ENCODE measurements at places on chromosomes 6 and 20. TPM values are rescaled to one million over a fixed set of nuclear protein-coding genes. Genes with fewer than 3 reads are reported as not detected.

GRCh38 chr20:24316731-24317130 lies 152.7 kb upstream of the SYNDIG1 start:
- no peak for DNase-seq

DNA sequence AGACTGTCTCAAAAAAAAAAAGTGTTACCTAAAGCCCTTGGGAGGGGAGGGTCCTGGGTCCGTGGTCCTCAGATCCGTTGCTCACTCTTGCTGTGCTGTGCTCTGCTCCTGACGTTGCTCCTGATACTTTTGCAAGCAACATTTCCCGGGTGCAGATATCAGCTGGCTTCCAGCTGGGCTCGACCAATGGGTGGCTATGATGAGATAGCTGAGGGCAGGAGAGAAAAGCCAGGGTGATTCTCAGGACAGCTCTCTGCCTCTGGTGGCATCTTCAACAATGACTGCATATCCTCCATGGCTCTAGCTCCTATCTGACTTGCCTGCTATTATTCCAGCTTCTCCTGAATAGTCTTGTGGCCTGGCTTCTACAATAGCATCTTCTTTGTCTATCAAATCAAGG lies 134.5 kb downstream of the RPS12 start:
- no peak for DNase-seq

DNA sequence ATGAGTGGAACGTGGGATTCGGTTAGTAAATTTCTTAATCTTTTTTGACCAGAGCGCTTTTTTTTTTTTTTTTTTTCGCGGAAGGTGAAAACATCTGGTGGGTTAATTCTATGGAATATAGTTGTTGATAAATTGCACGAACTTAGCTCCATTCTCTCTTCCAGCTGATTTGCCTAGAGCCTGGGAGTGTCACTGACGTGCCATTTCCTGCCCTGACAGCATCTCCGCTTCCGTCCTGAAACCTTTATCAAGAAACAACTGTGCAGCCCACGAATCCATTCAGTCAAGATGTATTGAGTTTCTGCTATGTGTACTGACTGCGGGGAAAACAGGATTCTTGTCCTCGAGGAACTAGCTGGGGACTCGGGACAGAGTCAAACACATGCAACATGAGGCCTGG lies 59.5 kb upstream of the TGM3 start:
- DNase-seq, result no peak

DNA sequence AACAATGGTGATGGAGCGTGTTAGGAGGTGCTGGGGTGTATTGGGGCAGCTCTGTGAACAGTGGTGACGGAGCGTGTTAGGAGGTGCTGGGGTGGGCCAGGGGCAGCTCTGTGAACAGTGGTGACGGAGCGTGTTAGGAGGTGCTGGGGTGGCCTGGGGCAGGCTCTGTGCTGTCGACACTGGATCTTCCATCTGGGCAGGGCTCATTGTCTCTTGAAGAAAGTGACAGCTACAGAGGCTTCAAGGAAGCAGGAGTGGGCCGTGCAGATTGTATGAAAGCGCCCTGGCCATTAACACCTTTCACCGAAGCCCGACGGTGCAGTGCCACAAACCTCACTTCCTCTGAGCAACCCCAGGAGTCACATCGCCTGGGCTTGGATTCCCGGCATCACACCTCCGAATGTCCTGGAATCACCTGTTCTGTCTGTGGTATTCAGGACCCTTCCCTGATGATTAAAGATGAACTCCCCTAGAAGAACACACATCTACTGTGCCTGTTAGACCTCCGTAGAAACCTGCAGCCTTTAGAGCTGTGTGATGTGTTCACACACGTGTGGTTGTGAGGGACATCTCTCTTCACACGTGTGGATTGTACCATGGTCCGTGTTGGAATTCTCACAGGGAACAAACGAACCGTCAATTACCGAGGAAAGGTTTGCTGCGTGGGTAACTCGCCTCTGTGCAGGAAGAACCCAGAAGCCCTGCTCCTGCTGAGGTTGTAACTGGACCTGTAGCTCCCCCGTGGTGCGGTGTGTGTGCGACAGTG lies 377.7 kb downstream of the THBS2 start:
- DNase-seq, result no peak

DNA sequence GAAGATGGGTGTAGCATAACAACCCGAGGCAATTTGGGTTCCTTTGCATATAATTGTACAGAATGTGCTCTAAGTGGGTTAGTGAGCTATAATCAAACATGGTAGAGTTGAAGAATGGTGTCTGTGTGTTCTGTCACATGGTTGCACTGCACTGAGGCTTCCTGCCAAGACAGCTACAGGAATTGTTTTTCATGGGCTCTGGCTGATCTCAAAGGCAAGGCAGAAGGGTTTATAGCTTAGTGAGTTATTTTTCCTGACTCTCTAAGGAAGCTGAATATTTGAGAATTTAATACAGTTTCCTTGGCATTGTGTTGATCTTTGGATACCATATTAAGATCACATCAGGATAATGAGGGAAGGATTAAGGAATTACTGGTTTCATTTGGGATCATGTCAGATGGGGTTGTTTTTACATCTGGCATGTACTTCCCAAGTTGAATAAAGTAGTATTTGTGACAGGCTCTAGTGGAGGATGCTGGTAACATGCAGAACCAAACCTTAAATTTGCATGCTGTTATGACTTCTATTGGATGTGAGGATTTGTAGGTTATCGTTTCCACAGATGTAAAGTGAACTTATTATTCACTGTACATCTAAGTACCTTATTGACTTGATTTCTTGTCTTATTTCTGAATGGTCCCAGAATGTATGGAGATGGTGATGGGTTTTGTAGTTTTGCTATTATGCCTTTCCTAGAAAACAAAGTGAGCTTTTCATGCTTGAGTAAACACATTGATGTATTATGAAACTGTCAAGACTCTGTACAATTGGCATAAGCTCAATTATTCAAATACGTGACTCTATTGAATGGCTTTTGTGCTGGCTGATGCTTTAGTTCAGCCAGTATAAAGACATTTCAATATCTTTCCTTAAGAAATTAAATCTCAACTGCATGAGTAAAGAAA lies 43.3 kb downstream of the LRRC1 start:
- no peak for DNase-seq

DNA sequence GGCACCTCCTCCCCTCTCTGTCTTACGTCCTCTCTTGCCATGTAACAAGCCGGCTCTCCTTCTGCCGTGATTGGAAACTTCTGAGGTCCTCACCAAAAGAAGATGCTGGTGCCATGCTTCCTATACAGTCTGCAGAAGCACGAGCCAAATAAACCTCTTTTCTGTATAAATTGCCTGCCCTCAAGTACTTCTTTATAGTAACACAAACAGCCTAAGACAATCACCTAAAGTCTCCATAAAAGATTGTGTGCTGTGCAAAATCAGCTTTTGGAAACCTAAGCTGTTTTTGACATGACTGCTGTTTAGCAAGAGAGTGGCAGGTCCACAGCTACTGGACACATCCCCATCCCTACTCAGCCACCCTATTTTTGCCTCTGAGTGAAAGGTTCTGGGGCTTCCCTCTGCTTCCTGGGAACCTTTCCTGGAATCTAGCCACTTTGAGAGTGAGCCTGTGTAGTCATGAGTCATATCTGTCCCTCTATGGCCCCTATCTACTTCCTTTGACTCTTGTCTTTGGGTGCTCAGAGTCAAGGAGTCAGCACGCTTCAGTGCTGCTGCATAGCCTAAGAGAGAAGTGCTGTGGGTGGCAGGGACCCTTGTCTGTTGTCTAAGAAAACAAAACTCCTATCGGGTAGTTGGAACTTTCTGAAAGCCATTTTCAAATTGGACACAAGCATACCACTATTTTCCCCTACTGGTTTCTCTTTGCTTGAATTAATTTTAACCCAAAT lies 110.0 kb downstream of the PPP1R14C start:
- DNase-seq, result no peak

- DNase-seq, result no peak
Measured at GRCh38 chr20:64238851-64239387, 16.6 kb upstream of the PCMTD2 start.

GRCh38 chr6:50600280-50600679 lies 113.0 kb upstream of the TFAP2D start:
- DNase-seq, result no peak

SMOC2 gene
- total RNA-seq, result not detected

GSTA1 gene
- 1.1 TPM for total RNA-seq

OR12D3 gene
- not detected for total RNA-seq

COL9A3 gene
- total RNA-seq, result 1.8 TPM
